Fibroblast of upper back skin (primary cell): ENCODE measurements at places on chromosomes 6 and 20.

DNA sequence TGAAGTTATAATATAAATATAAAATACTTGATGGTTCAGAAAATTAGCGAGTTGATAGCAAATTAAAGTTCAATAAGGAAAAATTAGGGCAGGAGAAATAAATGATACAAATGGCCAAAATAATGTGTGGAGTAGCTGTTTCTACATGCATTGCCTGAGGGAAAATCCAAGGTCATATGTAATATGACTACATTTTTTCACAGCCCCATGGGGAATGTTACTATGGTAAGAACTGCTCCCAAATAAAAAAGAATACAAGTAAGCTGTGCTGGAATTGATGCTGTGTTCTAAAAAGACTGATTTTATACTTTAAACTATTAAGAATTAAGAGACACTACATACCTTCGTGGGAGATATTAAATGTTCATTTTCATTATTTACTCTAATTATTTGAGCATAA, 34.1 kb downstream of the MEI4 start:
- DNase-seq = no peak

- no peak for DNase-seq
These were observed 852.3 kb upstream of the HS3ST5 start for GRCh38 chr6:115194981-115195638.

- DNase-seq = no peak
These were observed 61.6 kb upstream of the HS3ST5 start for GRCh38 chr6:114404339-114404955.

DNA sequence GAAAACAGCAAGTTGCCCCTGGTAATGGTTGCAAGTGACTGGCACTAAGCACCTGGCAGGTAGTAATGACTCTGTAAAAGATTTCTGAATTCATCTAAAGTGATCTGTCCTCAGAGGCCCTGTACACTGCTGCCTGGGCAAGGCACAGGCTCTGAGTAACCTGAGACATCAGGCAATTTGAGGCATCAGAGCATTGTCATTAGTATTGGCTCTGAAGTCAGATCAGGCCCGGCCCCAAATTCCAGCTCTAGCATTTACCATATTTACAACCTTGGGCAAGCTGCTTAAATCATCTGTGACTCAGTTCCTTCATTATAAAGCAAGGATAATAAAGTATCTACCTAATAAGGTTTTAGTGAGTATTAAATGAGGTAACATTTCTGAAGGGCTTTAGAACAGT, 17.3 kb upstream of the TENT5A start:
- DNase-seq = peak; percentile 55

DNA sequence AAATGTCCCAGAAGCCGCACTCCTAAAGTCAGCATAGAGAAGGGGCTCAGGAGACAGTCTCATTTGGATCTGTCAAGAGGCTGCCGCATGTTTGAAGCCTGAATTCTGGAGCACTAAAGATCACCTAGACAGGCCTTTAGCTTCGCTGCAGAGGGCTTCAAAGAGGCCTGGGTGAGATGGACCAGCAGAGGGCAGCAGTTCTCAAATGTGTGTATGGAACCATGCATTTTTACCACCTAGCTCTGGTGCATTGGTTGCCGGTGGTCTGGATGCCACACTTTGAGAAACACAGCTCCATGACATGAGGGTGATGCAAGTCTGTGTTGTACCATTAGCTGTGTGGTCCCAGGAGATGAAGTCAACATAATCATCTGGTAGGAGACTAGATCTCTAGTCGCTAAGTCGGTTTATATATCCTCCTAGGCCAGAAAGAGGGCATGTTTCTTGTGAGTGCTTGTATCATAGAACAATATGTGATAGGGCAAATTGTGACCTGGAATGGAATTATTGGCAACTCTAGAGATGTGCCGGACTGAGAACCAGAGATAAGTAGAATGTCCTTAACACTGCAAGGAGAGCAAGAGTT, 64.8 kb downstream of the KIAA0319 start:
- DNase-seq = peak; percentile 55

GRCh38 chr6:160273750-160274149, 15.1 kb upstream of the SLC22A2 start:
- DNase-seq = no peak

- no peak for DNase-seq
These were observed 66.4 kb downstream of the MDGA1 start for GRCh38 chr6:37631295-37631694.

DNA sequence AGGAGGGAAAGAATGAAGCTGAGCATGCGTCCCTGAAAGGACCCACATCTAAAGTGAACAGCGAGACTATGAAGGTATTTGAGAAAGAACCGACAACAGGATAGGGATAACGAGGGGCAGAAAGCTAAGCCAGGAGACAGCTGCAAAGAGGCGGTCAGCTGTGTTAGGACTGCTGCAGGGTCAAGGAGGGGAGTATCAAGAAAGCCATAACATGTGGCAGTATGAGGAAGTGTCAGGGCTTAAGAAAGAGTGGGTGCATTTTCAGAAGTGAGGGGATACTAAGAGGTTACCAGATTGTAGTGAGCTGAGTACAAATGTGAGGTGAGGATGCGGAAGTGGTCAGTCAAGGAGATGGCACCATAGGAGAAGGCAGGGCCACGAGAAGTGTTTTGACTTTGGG, 21.2 kb downstream of the MYLIP start:
- DNase-seq = no peak

DNA sequence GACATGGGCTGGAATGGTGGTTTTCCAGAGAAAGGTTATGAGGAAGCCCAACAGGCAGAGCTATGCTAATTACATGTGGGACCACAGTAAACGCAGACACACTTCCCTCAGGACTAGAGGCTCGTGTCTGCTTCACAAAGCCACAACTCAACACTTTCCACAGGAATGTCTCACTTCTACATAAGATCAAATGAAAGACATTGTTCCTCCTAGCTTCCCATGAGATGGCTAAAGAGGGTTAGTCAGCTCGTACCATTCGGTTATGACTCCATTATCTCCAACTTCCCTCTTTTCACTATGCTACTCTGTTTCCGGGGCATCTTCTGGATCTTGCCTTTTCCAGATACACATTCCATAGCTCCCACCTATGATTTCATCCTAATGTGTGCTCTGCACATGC, 29.1 kb upstream of the ZC3H12D start:
- DNase-seq = peak; percentile 47

- DNase-seq = no peak
These were observed 29.8 kb upstream of the AHI1 start for GRCh38 chr6:135527116-135527959.

DNA sequence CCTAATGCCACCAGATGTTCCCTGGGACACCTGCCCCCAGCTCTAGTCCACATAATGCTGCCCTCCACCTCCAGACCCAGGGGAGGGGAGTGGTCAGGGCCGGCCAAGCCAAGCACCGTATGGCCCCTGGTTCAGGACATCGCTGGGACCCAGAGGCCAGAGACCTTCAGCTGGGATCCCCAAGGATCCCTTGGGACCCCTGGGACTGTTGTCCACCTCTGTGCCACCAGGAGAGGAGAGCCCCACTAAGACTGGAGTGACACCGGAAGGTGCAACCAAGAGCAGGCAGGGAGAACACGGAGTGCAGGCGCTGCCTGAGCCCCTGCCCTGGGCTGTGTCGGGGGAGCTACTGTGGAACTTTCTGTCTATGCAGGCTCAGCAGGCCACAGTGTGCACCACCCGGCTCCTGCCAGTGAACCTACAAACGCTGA, 43.6 kb downstream of the CTCFL start:
- DNase-seq = no peak

- DNase-seq = peak; percentile 34
These were observed 107.2 kb downstream of the ASXL1 start for GRCh38 chr20:32465092-32465900.

DNA sequence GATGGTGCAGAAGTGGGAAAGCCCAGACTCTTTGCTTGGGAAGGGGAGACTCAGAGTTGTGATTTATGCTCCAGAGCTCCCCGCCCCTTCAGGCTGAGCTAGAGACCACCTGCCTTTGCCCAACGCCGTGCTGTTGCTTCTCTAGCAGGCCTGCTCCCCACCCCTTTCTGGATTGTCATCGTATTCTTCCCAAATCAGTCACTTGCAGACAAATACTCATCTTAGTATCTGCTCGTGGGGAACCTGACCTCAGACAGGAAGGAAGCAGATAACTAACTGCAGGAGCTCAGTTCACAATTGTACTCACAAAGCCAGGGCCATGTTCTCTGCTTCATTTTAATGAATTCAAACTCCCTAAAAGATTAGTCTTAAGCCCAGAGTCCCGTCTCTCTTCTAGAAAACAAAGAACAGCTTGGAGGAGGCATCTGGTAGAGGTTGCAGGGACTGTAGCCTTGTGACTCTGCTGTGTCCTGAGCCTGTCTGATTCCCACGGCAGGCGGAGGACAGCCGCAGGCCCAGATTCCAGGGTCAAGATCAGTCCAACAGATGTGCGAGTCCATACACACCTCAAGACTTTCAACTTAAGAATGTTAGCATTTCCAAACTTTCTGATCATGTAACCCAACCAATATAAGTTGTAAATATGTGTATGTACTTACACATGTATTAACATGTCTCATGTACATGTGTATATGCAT, 57.2 kb upstream of the GGTLC1 start:
- no peak for DNase-seq

DNA sequence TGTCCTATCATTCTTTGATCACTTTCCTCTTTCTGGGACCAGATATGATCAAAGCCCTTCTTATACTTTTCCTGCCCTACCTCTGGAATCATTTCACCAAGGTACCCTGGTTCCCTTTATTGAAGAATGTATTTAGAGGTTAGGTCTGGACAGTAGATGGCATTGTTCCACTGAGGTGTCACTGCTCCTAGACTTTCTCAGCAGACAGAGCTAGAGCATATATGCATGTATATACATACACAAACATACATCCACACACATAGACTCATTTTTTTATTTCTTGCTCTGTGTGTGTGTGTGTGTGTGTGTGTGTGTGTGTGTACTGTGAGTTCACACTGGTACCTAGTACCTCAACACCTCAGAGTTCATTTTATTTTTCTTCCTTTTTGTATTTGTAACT, 40.9 kb downstream of the PTPRA start:
- peak; percentile 8 for DNase-seq

GRCh38 chr6:54737247-54737646, 109.3 kb upstream of the FAM83B start:
- no peak for DNase-seq

DNA sequence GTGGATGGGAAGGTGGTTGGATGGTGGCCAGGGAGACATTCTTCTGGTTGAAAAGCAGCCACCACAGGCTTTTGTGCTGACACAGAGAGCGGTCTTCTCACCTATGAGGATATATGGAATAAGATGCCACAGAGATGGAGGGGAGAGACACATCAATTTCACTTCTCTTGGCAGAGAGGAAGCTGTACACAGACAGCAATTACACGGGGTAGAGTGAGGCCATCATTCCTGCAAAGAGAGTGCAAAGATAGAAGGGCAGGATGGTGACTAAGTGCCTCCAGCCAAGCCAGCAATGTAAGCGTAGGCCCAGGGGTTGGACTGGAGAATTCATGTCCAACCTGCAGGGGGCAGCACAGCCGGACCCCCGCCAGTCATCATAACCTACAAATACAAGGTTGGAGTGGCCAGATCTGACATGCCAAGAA, 56.4 kb downstream of the NRN1 start:
- DNase-seq = peak; percentile 70

DNA sequence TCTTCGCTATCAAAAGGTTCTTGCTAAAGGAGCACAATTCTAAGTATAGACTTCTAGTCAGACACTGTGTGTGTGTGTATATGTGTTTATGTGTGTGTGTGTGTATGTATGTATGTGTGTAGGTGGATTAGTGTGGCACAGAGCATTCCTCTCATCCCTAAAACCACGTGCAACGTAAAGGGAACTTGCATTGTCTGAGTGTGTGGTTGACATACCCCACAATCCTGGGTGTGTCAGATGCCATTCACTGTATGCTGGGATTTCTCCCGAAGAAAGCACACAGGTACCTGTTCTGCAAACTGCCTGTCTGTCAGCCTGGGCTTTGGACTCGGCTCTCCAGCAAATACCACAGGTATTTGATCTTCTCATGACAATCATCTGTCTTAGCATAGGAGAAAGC, 42.3 kb upstream of the TBC1D7 start:
- no peak for DNase-seq

GRCh38 chr6:96735332-96735731, 101.9 kb downstream of the GPR63 start:
- no peak for DNase-seq

GRCh38 chr6:149454346-149454848, 30.4 kb downstream of the ZC3H12D start:
- DNase-seq = peak; percentile 89

DNA sequence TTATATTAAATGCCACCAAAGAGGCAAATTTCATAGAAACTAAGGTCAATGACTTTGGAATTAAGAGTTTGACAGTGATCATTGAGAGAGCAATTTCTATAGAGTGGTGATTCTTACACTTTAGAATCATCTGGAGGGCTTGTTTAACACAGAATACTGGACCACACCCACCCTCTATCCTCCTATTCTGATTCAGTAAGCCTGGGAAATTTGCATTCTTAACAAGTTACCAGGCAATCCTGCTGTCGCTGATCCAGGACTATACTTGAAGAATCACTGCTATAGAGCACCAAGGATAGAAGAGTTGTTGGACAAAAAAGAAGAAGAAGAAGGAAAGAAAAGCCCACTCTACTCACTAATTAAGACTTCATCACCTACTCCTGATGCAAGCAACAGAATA, 21.3 kb upstream of the TBX18 start:
- peak; percentile 49 for DNase-seq

GRCh38 chr6:155273431-155273830, 9.6 kb downstream of the CLDN20 start:
- peak; percentile 99 for DNase-seq
